ENCODE measurements at places on chromosomes 2 and 18. TPM values are rescaled to one million over a fixed set of nuclear protein-coding genes. Genes with fewer than 3 reads are reported as not detected.

GRCh38 chr18:62963507-62963906 lies 248.2 kb downstream of the PHLPP1 start:
- H3K4me1 ChIP-seq = no peaks in the 10 kb centered on the region
- H3K27ac ChIP-seq = no peak overlapping the region
- DNase-seq = no peak

DNA sequence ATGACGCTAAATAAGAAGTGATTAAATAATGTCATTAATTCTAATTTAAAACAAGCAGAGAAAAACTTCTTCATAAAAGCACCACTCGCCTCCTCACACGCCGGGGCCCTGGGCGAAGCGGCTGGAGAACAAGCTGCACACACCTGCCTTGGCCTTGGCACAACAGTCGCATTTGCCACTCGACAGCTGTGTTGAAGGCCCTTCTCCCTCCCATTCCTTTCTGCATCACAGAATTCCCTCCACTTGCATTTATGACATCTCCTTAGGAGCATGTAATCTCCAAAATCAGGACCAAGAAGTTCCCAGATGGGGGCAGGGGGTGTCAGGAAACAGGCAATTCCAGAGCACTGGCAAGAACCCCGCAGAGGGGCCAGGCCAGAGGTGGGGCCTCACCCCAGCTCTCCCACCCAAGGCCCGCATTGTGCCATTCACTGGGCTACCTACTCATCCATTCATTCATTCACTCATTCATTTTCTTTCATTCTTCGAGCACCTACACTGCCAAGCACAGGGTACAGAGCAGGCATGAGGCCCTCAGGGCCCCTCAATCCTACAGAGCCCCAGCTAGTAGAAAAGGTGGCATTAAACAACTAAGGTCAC lies 6.4 kb downstream of the HDAC4 start:
- no peak for DNase-seq
- peaks cover 14% of the 10 kb centered on the region for H3K36me3 ChIP-seq
- no peak overlapping the region for H3K4me3 ChIP-seq
- no peak overlapping the region for H3K27ac ChIP-seq

DNA sequence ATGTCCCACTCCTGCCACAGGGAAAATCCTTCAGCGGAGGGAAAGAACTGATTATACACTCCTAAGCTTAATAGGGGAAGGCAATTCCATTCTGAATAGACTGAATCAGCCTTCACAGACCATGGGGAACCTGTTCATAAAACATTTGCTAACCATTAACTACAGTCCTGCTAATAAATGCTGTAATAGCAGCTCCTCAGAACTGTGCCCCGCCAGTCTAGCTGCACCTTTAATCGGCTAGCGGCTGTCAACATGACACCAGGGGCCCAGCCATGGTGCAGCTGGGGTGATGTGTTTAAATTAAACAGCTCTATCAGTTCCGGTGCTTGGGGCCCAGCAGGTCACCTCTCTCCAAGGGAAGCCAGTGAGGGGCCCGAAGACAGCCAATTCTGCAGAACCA lies 77.8 kb downstream of the GALNT14 start:
- no peaks in the 10 kb centered on the region for H3K4me1 ChIP-seq
- H3K36me3 ChIP-seq = no peaks in the 10 kb centered on the region
- no peak overlapping the region for H3K4me3 ChIP-seq
- no peak overlapping the region for H3K27ac ChIP-seq
- no peaks in the 10 kb centered on the region for H3K27me3 ChIP-seq
- DNase-seq = no peak

Gene MC5R
- 0.38 TPM for total RNA-seq

Gene HOXD1
- total RNA-seq = 0.19 TPM
